ENCODE measurements at places on chromosomes 1 and 21.

GRCh38 chr1:198848206-198848605, 209.4 kb downstream of the PTPRC start:
- DNase-seq = no peak

GRCh38 chr1:45999507-45999906, 132.9 kb downstream of the PIK3R3 start:
- DNase-seq = no peak

DNA sequence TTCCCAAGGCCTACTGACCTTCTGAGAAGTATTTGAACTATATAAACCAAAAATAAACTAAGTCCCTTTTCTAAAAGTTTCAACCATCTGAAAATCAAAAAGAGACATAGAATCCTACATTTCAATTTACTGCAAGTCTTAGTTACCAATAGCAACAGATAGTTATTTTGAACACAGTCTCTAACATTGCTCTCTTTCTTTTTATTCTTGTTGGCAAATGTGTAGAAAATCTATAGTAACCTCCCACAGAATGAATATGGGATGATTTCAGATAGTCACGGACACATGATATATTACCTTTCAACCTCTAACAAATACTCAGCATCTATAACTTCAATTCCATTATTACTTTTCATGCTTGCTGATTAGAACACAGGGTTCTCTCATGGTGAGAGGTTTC, 68.9 kb upstream of the RAB3GAP2 start:
- no peak for DNase-seq

GRCh38 chr1:32500387-32501209, 35.7 kb downstream of the ZBTB8B start:
- DNase-seq = peak; percentile 82

DNA sequence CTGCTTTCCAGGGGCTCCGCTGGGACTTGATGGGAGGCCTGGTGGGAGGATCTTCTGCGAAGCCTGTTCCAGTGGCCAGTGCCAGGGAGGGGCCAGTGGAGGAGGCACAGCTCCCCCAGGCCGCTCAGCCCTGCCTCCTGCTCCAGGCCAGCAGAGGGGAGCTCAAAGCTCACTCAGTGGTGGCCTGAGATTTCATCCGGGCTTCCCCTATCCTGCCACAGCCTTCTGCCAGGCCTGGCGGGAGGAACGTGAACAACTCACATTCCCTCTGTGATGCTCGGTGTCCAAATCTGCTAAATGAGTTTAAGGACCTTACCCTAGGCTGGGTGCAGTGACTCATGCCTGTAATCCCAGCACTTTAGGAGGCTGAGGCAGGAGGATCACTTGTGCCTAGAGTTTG, 3.3 kb downstream of the CLCNKB start:
- no peak for DNase-seq

GRCh38 chr1:160346463-160346862, 3.3 kb downstream of the NCSTN start:
- DNase-seq = no peak

DNA sequence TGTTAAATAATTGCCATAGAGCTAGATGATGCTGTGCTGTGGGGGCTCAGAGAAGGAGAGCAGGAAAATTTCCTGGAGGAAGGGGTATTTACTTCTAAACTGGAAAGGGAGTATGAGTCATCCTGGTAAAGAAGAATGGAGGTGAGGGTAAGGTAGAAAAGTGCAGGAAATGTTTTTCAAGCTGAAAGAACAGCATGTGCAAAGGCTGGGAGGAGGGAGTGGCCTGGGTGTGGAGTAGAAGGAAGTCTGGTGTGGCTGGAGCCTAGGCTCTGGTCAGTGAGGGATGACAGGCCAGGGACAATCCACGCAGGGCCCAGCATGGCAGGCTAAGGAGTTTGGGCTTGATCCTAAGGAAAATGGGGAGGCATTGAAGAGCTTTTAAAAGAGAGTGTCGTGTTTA, 45.9 kb downstream of the MATN1 start:
- no peak for DNase-seq

DNA sequence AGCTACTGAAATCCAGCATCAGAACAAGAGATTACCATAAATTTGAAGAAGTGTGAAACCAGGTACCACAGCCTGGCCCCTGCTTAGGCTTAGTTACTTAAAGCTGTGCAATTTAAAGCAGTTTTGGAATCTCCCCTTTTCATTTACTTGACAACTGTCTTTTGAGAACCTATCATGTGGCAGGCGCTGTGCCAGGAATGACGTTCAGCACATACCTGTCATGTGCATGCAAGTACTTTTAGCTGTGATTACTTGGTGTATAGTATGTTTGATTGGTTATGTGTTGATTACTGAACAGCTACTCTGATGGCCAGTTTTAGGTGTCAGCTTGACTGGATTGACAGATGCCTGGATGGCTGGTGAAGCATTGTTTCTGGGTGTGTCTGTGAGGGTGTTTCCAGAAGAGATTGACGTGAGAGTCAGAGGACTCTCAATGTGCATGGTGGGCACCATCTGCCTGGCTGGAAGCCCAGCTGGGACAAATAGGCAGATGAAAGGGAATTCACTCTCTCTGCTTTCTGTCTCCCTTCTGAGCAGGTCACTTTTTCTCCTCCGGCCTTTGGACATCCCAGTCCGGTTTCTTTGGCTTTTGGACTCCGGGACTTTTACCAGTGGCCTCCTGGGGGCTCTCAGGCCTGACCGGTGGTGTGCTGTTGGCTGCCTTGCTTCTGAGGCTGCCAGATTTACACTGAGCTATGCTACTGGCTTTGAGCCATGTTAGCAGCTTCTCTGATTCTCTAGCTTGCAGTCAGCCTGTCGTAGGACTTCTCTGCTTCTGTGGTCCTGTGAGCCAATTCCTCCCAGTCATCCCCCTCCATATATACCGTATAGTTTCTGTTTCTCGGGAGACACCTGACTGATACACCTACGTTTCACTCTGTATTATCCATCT, 178.0 kb downstream of the RYR2 start:
- DNase-seq = peak; percentile 36

GRCh38 chr1:8398677-8399076, 80.8 kb downstream of the SLC45A1 start:
- no peak for DNase-seq

DNA sequence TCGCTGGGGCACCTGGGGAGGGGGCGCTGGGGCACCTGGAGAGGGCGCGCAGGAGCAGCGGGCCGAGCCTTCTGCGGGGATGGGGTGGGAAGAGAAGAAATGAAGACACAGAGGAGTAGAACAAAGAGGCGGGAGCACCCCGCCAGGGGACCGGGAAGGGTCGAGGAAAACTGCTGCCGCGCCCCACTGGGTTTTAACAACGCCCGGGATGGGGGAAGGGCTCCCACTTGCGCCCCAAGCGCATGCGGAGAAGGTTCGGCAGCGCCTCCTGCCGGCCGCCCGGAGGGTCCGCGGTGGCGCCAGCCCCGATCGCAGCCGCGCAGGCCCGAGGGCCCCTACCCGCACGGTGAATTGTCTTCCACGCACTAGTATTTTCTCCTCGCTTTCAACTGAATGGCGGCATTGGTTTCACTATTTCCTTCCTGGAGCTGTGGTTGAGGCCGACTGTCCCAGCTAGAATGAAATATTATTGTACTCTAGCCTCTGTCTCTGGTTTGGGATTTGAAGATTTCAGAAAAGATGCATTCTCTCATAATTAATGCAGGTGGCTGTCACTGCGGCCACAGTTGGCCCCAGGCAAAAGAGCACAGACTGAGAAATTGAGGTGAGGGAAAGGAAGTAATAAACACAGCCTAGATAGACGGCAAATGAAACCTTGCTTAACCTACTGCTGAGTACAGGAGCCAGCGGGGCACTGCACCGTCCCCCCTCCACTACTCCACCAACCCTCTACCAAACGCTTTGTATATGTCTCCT, 57.3 kb downstream of the MAB21L3 start:
- peak; percentile 83 for DNase-seq

DNA sequence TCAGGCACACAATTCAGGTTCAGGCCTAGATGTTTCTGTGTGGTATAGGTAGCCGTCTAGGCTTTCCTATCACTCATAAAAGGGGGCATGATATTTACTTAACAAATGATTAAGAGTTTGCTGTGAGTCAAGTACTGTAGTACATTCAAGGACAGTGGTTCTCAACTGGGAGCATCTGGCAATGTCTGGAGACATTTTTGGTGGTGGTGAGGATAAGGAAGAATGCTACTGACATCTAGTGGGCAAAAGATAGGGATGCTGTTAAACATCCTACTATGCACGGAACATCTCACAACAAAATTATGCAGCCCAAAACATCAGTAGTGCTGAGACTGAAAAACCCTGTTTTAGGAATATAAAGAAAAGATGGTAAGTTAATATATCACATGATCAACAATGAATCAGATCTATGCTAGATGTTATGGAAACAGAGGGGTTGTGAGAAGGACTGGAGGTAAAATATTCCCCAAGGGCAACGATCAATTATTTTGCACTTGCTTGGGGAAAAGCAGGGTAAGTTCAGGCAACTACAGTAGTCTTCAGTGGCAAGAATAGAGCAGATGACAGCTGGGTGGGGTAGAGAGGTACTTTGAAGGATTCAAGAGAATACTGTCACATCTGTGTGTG, 4.9 kb downstream of the DNTTIP2 start:
- DNase-seq = no peak

DNA sequence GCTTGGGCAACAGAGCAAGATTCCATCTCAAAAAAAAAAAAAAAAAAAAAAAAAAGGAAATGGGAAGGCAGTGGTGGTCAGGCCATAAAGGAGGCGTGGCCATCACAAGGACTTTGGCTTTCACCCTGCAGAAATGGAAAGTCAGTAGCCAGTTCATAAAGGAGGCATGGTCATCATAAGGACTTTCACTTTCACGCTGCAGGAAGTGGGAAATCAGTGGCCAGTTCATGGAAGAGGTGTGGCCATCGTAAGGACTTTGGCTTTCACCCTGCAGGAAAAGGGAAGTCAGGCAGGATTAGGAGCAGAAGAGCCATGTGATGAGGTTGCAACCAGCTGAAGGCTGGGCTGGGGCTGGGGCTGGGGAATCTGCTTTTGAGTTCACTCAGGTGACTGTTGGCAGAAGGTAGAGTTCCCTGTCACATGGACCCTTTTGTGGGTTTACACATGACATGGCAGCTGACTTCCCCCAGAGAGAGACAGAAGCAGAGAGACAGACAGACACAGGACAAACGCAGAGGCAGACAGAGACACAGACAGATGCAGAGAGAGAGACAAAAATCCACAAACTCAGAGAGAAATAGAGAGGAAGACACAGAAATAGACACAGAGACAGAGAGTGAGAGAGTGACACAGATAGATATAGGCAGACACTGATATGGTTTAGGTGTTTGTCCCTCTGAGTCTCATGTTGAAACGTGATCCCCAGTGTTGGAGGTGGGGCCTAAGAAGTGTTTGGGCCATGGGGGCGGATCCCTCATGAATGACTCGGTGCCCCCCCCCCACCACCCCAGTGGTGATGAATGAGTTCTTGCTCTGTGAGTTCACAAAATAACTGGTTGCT, 263.9 kb upstream of the KAZN start:
- no peak for DNase-seq

GRCh38 chr1:199780948-199781670, 246.4 kb upstream of the NR5A2 start:
- DNase-seq = no peak

DNA sequence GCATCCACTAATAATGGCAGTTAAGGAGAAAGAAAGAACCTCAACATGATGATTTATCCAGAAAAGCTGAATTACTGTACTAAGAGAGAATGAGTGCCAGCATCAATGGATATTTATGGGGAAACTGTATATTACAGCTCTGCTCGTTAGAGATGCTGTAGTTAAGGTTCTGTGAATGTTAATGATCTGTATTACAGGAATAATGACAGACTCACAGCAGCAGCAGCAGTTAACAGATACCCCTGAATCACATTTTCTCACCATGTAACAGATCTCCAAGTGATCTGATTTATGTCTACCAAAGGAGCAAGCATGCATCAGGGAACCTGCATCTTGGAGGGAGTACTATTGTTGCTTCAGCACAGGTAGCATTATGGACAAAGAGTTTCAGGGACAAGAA, 80.6 kb upstream of the C8B start:
- no peak for DNase-seq

All from left ventricle myocardium inferior (tissue), 1 donor.